ENCODE measurements at places on chromosomes 3 and 15. TPM values are rescaled to one million over a fixed set of nuclear protein-coding genes. Genes with fewer than 3 reads are reported as not detected.
A peak's percentile ranks its signal among the peaks of the same experiment; 100 is the strongest.

DNA sequence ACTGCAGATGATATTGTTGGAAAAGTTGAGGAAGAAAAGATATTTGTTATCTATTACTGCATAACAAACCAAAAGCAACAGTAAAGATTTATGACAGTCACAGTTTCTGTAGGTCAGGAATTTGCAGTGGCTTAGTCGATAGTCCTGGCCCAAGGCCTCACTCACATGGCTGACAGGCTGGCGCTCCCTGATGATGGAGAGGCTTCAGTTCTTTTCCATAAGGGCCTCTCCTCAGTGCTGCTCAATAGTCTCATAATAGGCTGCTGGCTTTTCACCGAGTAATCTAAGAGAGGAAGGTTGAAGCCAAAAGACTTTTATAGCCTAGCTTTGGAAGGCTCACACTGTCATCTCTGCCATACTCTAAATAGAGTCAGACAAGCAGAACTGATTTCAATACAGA, 17.7 kb downstream of the IREB2 start:
- no peak for DNase-seq

- DNase-seq: no peak
Observed at GRCh38 chr3:69791919-69792399, 52.7 kb downstream of the MITF start.

GRCh38 chr3:51986010-51986947, 2.9 kb downstream of the ACY1 start:
- no peak for DNase-seq

DNA sequence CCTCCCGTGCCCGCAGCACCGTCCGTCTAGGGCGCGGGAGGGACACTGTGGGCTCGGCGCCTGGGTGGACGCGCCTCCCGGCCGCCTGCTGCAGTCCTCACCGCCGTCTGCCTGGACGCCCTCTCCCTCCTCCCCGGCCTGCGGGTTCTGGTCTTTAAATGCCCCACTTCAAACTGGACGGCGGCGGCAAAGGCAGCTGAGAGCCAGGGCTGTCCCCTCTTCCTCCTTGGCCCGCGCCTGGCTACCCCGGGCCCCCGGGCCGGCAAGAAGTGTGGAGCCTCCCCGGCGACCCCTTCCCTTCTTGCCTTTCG, 426 bp downstream of the CBLB start:
- peak; percentile 70 for DNase-seq

GRCh38 chr3:74750901-74751300, 136.4 kb upstream of the CNTN3 start:
- no peak for DNase-seq

- DNase-seq: no peak
Observed at GRCh38 chr3:41089566-41089965, 109.7 kb upstream of the CTNNB1 start.

The PLAAT1 gene
- total RNA-seq: not detected

The PPP2R3A gene
- total RNA-seq: 0.11 TPM

The GASK1A gene
- not detected for total RNA-seq
